Upper lobe of left lung (tissue), 6 donors: ENCODE measurements at places on chromosomes 12 and 14.

DNA sequence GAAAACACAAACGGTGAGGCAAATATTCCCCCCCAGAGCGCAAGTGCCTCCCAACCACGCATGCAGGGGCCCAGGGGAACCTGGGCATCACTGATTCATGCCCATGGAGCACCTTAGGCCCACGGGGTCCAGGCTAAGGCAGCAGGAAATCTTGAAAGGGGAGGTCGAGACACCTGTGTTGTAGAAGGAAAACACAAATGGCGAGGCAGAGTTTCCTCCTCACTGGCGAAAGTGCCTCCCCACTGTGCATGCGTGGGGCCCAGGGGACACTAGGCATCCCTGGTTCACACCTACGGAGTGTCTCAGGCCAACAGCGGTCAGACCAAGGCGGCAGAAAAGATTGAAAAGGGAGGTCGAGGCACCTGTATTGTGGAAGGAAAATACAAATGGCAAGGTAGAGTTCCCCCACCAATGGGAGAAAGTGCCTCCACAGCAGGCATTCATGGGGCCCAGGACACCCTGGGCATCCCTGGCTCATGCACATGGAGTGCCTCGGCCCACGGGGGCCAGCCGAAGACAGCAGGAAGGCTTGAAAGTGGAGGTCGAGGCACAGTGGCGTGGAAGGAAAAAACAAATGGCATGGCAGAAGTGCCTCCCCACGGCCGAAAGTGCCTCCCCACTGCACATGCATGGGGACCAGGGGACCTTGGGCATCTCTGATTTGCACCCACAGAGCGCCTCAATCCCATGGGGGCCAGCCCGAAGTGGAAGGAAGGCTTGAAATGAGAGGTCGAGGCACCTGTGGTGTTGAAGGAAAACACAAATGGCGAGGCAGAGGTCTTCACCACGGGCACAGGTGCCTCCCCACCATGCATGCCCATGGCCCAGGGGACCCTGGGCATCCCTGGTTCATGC, 368.8 kb downstream of the ALG10 start:
- DNase-seq: no peak

GRCh38 chr14:24692382-24693352, 58.7 kb upstream of the GZMB start:
- no peak for DNase-seq

DNA sequence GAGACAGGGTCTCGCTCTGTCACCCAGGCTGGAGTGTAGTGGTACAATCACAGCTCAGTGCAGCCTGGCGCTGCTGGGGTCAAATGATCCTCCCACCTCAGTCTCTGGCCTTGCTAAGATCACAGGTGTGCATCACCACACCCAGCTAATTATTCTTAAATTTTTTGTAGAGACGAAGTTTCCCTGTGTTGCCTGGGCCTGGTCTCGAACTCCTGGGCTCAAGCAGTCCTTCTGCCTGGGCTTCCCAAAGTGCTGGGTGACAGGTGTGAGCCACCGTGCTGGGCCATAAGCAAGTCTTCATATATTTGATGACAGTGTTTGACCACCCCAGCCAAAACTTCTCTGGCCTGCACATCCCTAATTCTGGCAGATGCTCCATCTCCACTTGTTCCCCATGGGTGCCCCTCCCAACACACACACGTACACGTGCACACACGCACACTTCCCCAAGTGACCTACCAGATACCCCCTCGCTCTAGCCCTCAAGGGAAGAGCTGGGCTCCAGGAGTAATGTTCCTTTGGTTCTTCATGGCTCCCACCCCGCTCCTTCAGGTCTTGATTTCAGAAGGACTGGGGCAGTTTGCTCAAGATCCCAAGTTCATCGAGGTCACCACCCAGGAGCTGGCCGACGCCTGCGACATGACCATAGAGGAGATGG, 104.3 kb upstream of the FKBP4 start:
- DNase-seq: no peak

DNA sequence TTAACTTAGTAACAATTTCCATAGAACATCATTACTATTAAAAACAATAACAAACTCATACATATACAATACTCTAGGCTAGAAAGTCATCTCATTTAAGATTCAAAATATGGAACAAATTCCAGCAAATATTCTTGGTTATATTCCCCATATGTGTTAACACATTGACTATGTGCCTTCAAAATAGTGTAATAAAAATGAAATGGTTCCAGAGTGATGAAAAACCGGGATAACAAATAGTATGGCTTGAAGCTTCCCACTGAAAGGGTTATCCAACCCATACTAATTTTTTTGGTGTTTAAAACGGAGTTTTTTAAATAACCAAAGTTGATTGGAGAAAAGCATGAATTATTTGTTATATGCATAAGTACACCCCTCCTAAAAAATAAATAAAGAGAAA, 5.3 kb downstream of the LRIG3 start:
- no peak for DNase-seq

DNA sequence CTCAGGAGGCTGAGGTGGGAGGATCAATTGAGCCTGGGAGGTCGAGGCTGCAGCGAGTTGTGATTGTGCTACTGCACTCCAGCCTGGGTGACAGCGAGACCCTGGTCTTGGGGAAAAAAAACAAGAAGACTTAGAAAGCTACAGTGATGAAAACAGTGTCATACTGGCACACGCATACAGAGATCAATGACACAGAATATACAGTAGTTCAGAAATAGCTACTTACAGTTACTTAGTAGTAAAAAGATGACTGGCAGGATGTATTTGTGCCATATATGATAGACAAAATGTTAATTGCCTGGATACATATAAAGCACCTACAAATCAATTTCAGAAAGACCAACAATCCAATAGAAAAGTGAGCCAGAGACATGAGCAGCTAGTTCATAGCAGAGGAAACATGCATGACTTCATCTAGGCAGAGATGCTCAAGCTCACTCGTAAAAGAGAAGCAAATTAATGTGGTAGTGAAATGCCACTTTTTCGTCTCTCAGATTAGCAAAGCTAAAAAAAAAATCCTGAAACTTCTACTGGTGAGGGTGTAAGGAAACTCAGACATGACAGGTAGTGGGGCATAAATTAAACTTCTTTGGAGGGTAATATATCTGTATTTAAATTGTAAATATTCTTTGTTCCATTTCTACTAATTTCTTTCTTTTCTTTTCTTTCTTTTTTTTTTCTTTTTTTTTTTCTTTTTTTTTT, 2.5 kb upstream of the ALDH2 start:
- no peak for DNase-seq

DNA sequence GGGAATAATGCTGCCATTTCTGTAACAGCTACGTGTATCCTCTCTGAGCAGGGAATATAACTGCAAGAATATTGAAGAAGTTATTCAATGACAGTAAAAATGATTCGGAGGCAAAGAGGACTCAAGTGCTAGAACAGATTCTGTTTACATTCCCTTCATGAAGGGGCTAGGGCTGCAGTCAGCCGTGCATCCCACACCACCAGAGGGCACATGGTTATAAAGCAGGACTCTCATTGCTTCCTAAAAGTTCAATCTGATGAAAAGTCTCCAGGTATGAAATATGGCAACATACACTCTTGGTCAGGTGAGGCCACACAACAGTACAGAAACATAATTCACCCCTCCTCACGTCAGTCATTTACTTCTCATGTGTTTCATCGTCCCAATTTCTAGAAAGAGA, 34.0 kb downstream of the TCHP start:
- no peak for DNase-seq
